ENCODE measurements at places on chromosomes 5 and 9.

DNA sequence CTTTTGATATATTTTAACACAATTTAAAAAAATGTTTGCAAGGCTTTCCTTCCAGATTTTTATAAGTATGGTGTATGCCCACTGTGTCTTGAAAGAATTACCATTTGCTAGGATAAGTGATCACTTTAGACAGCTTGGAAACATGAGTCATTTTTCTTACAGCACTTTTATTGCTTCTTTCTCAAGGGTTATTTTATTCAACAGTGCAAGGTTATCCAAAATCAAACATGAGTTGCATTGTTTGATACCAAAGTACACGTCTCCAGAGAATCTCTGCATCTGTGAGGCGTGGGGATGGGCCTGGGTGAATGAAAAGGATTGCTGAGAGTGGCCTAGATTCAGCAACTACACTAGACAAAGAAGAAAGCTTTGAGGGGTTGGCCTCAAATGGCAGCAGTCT is 329.6 kb downstream of the ADAMTS6 start:
- DNase-seq: no peak

DNA sequence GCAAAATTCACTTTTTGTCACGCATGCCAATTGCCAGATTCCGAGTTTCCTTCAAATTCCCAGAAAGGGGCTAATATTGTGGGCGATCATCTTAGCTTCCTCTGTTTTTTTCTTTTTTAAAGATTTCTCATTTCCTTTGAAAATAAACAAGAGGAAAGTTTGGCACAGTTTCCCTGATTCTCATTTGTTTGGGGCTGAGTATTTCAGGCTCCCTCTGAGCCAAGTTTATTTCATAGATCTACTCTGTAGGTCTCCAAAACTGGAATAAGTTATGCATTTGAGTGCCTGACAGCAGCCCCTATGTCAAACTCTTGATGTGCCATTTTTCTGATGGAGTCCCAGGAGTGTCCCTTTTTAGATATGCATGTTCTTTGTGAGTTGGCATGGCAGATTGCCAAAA is 1297.2 kb upstream of the WWC1 start:
- no peak for DNase-seq

GRCh38 chr5:4700069-4700468 is 440.1 kb upstream of the ADAMTS16 start:
- DNase-seq: no peak

DNA sequence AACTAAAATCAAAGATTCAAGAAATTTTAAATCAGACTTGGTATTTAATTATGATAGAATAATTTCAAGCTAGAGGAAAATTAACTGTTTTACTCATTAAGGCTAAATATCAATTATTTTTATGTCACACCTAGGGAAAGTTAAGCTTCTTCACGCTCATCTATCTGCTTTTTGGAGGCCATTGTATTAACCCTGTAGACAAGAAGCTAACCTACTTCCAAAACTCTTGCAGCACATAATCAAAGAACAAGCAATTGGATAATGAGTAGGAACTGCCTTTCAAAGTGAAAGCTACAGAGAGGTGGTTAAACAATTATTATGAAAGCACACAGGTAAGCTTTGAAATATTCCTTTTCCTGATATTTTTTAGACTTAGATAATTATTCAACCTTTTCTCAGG is 6.7 kb downstream of the EBF1 start:
- no peak for DNase-seq

- no peak for DNase-seq
These were observed 8.1 kb upstream of the IL17B start for GRCh38 chr5:149387081-149387631.

DNA sequence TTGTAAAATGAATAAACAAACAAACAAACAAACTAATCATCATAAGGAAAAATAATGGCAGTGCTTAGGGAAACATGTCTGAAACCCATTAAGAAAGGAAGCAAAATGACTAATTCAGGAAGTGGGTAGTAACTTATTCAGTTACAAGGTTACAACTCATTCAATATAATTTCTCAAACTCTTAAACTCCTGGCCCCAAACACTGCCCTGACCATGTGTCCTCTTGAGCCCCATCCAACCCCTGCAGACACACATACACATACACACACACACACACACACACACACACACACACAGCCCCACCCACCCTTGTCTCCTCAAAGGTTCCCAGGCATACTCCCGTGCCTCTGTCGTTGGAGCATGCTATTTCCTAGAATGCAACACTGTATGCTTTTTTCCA is 193.9 kb downstream of the SEC61B start:
- no peak for DNase-seq

- DNase-seq: no peak
These were observed 39.9 kb upstream of the RETREG1 start for GRCh38 chr5:16656561-16657191.

DNA sequence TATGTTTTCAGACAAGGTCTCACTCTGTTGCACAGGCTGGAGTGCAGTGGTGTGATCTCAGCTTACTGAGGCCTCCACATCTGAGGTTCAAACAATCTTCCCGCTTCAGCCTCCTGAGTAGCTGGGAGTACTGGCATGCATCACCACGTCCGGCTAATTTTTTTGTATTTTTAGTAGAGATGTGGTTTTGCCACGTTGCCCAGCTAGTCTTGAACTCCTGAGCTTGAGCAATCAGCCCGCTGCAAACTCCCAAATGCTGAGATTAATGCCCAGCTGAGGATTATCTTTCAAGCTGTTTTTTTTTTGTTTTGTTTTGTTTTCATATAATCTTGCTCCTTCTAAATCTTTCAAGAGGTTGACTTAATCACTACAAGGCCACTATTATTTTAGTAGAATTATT is 47.3 kb upstream of the SLC28A3 start:
- no peak for DNase-seq

GRCh38 chr5:160649304-160649703 is 202.7 kb downstream of the ATP10B start:
- DNase-seq: peak; percentile 0

DNA sequence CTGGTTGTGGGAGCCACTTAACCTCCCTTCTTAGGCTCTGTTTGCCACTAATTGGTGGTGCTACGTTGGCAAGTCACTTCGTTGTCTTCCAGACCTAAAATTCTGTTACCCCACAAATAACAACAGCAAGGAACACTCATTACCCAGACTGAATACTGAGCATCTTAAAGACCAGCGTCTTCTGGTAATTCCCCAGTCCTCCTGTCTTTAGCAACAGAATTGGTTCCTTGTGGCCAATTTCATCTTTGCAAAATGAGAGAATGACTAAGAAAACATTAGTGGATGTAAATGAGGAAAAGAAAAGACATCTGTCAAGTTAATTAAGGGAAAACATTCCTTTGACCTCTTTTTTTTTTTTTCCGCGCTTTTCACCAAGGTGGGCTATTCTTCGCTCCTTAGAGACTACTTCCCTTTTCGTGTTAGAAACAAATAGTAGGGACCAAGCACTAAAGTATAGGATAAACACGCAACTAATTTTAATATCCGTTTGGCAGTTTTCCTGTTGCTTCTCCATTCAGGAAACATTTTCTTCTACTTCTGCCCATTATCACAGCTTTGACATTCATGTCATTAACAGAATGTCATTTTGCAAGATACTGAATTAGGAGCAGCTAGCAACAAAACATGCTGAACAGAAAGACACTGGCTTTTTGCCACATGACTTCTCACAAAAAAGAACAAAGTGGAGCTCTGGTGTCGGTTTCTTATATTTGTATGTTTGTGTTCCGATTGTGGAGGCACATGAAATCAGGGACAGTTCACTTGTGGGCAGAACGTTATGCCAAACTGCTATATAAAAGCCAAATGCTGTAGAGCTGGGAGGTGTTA is 154.2 kb downstream of the CD180 start:
- no peak for DNase-seq

GRCh38 chr9:133710661-133711427 is 27.3 kb downstream of the SARDH start:
- DNase-seq: no peak

GRCh38 chr9:111910428-111910827 is 13.8 kb downstream of the UGCG start:
- DNase-seq: no peak

DNA sequence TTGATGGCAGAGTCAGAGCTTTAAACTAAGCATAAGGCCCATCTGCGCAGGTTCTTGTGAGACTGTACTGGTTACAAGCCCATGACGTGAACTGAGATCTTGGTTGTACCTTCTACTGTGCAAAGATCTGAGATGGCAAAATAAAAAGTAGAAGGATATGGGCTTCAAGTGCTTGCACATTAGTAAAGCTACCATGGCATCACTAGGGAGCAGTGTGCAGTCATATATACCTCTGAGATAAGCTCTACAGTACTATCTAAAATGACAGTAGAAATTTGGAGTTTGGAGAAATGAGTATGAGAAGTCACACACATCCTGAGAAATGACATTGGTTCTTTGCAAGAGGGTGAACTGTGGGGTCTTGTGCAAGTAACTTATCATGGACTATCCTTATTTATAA is 408.2 kb upstream of the PRR16 start:
- peak; percentile 14 for DNase-seq

- no peak for DNase-seq
These were observed 94.7 kb downstream of the NLN start for GRCh38 chr5:65816729-65817128.

GRCh38 chr9:37542895-37543294 is 33.3 kb downstream of the FBXO10 start:
- no peak for DNase-seq

DNA sequence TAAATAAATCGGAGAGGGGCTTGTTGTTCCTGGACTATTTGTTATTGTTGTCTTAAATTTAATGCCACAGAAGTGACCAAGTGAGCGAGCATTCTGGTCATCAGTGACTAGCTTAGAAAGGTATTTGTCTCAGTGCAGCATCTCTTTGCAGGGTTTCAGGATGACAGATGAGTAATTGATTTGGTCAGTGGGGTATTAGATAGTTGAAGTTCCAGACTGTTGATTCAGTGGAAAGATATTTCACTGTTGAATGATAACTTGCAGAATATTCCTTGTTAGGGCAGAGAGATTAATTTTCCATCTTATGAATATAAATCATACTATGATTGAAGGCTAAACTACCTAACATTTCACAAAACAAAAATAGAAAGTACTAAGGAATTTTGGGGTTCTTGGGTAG is 122.4 kb downstream of the TRIO start:
- no peak for DNase-seq

DNA sequence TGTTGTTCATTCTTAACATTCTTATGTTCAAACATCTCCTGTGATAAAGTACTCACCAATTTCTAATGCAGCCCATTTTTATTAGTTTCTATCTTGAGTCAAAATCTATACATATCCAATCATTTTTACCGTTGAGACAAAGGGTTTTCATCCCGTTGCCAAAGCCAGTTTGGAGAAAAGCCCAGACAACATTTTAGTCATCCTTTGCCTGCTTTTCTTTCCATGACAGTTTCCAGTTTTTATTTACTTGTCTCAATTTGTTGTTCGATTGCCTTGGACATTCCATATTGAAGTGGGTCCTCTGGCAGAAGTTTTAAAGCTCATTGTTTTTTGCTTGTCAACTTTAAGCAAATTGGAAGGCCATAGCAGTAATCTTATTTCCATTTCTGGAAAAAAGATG is 123.9 kb downstream of the RAB3C start:
- DNase-seq: no peak

DNA sequence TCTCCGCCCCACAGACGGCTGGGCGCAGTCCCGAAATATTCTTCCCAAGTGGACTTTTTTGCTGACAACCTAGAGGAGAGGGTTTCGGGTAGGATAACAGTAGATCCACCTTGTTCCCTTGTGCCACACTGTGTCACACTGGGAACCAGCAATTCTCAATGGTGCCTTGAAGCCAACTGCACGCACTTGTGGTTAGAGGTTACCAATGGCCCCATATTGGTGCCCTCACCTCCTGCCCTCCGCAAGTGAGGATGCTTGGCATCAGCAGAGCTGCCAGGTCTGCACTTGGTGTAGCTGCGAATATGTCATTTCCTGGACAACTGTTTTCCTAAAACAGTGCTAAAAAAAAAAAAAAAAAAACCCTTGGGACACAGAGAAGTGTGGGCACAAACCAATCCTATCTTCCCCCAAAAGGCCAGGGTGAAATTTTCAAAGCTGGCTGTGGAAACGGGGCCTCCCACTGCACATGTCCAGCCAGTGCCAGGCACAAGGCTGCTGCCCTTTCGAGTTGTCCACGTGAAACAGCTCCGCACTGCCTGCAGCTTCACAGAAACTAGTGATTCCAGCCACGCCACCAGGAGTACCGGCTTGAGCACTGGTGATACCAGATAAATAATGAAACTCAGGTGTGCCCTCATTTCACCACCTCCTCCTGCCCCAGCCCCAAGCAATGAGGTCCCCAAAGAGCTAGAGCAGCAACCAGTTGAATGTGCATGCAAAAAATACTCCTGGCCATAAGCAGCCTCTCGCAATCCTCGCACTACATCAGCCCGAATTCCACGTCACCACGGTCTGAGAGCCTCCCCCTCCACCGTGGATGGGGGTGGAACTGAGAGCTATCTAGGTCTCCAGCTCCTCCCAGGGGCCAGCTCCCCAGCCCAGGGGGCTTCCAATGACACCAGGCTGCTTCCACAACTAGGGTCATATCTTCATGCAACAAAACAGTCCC is 51.2 kb downstream of the USP20 start:
- no peak for DNase-seq

- DNase-seq: no peak
These were observed 181.3 kb upstream of the ST8SIA4 start for GRCh38 chr5:101084353-101084752.

- no peak for DNase-seq
These were observed 266.8 kb downstream of the AOPEP start for GRCh38 chr9:94993160-94993820.

DNA sequence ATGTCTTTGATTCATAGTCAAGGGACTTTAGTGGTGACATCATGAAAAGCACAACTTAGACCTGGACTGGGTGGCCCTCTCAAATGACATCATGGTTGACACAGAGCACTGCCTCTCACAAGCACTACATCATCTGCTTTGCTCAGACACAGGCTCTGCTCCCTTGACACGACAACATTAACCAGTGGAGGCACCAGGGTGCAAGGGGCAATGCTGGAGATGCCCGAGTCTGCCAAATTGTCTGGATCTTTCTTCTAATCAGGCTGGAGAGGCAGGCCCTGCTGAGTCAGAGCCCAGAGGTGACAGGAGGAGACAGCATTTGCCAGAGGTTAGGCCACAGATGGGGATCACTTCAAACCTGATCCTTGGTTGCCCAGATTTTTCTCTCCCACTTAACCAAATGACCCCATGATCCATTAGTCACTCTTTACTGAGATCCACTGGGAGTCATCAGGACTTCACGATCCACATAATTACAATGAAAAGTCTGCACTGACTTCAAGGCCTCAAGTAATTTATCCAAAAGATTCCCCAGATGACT is 174.4 kb downstream of the SLIT3 start:
- no peak for DNase-seq

DNA sequence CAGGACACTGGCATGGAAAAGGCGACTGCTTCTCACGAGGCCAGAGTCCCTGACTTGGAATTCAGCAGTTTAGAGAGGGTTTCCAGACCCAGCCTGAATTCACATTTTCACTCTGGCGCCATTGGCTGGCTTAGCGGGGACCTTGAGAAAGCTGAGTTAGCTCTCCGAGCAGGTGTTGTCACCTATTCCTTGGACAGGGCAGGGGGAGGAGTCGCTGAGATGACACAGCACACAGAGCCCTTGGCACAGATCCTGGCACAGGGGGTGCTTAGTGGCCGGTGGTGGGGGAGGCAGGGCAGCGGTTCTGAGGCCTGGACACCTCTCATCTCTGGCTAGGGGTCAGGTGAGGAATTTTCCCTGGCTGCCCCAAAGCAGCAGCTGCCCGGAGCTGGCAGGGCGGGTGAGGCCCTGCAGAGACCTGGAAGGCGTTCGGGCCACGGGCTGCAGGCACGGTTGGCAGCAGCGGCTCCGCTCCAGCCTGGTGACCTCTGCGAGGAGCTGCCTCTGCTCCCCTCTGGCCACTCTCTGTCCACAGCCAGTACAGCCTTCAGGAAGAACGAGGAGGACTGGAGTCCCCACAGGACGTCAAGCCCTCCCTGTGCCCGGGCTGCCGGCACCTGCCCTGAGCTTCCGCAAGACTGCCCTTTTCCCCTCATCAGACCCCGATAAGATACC is 72.4 kb upstream of the RAPGEF1 start:
- DNase-seq: no peak

All from SHP77 treated with DMSO at 0.1 percent for 48 hours (cell line).